Hematopoietic multipotent progenitor cell treated with erythropoietin and hydrocortisone succinate and interleukin-3 and kit ligand, for 4 days (in vitro differentiated cells): ENCODE measurements at places on chromosomes 12 and 14.
A peak's percentile ranks its signal among the peaks of the same experiment; 100 is the strongest.

- DNase-seq = no peak
These were observed 5.4 kb downstream of the VWF start for GRCh38 chr12:6118891-6119568.

GRCh38 chr12:64452559-64453329, 824 bp downstream of the TBK1 start:
- peak; percentile 70 for DNase-seq

DNA sequence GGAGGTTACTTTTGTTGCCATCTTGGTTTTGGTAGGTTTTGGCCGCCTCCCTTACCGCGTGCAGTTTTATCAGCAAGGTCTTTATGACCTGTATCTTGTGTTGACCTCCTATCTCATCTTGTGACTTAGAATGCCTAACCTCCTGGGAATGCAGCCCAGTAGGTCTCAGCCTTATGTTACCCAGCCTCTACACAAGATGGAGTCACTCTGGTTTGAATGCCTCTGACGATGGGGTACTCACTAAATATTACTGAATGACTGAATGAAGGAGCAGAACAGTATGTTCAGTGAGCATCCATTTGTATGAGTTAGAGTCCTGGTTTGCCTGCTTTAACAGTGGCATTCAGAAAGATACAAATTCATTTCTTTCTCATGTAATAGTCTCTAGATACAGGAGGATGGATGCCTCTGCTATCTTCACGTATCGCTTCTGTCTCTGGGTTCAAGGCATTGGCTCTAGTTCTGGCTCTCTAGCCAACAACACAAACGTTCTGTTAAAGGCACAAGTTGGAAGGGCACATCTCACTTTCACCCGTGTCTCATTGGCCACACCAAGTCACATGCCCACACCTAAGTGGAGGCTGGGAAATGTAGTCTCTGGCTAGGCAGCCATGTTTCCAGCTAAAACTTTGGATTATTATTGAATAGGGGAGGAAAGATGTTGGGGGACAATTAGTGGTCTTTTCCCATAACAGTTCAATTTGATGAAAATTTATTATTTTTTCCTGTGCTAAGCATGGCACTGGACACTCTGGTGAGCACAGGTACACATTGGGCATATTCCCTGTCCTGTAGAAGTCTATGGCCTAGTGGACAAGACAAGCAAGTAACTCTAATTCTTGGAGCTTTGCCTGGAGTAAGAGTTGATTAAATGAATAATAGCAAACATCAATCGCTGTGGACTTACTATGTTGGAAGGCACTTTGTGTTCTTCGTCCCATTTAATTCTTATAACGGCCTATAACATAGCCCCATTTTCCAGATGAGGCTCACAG, 75.2 kb upstream of the RPH3A start:
- DNase-seq = peak; percentile 29

- DNase-seq = peak; percentile 13
These were observed 290.2 kb downstream of the PRKD1 start for GRCh38 chr14:29637411-29637810.

DNA sequence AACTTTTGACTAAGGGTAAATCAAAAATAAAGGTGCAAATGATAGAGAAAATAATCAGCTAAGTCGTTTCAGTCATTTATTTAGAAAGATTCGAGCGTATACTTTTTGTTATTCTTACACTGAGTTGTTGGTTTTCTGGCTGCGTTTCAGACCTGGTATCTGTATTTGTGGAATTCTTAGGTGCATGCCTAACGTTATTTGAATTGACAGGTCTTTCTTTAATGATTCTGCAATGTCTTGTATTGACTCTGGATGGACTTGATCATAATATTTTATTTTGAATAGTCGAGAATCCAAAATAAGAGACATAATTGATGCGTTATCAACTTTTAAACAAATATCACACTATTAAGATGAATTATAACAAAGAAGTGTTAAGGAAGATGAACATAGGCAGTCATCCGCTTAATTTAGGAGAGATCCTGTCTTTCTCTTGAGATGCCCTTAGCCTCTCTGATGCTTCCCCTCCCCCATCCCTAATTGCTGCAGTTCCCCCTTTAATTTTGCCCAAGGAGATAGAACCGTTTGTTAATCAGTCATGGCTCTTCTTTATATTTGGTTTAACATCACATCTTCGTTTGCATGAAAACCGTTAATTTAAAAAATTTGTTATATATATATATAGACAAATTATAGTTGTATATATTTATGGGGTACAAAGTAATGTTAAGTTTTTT, 1.8 kb downstream of the ALX1 start:
- DNase-seq = no peak

GRCh38 chr12:55829967-55830600, 697 bp upstream of the DNAJC14 start:
- DNase-seq = peak; percentile 62

DNA sequence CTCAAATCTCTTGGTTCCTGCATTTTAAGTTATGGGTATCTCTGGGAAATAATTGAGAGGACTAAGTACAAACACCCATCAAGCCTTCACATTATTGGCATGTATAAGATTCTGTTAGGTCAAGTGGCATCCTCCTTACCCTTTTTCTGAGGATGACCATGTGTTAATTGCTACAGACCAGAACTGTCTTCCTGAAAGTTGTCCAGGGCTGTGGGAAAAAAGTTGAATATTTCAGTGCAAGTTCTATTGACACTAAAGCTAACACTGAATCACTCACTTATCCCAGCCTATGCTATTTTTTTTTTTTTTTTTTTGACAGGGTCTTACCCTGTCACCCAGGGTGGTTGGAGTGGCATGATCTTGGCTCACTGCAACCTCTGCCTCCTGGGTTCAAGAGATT, 130.1 kb upstream of the HIF1A start:
- DNase-seq = no peak

DNA sequence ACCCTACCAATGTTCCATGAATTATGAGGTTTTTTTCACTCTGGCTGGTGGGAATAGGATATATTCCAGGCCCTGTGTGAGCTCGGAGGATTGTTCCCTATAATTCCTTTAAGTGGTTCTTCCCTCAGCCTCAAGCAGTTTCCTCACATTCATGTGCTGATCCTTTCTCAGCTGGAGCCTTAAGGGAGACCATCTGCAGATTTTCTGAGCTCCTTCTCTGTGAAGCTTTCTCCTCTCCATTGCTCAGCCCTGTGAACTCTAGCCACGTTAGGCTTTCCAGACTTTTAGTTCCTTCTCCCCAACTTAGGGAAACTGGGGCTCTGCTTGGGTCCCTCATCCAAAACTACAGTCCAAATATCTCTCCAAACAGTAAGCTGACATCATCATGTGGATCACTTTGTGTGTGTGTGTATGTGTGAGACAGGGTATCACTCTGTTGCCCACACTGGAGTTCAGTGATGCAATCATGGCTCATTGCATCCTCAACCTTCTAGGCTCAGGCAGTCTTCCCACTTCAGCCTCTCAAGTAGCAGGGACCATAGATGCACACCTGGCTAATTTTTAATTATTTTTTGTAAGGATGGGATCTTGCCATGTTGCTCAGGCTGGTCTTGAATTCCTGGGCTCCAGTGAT, 219.5 kb upstream of the OTX2 start:
- DNase-seq = no peak

GRCh38 chr12:92384571-92384970, 238.9 kb upstream of the BTG1 start:
- DNase-seq = no peak

DNA sequence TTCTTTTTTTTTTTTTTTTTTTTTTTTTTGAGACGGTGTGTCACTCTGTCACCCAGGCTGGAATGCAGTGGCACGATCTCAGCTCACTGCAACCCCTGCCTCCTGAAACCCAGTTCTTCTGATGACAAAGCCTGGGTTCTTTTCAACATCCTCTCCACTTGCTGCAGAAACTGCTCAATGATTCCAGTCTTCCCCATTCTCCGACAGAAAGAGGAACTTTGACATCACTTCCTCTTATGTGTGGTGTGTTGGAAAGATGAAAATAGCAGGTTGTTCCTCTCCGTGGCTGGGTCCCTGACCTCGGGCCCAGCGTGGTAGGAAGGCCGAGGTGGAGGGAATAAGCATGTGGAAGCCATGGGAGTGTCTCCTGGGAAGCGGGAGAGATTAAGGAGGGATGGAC, 198.4 kb downstream of the PHETA1 start:
- DNase-seq = peak; percentile 85

DNA sequence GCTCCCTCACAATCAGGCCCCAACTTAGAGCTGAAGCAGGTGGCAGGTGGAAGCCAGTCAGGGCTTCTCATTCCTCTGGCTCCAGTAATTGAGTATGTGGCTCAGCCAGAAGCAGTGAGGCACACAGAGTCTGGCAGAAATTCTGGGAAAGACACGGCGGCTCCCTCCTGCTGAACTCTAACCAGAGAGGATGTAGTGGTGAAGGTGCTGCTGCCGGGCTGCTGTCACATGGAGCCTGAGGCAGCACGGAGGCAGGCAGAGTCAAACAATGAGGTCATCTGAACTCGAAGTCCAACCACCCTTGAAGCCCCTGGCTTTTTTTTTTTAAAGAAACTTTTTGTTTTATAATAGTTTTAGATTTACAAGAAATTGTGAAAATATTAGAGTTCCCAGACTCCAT, 33.4 kb upstream of the SMOC1 start:
- DNase-seq = no peak

DNA sequence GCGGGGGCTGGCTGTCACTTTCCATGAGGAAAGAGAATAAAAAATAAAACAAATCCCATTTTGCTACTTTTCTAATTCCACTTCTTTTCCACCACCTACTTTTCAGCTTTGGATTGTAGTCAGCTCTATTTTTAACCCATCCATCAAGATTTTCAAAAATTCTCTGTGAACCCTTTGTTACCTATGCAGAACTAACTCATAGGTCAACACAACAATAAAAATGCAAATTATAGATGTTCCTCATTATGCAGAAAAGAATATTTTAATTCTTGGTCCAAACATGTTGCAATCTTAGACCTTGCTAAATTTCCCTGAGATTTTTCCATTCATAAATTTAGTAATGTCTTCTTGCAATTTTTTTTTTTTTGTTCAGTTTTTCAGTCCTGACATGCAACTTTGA, 454.5 kb downstream of the ADAMTS20 start:
- DNase-seq = no peak

- no peak for DNase-seq
These were observed 178.0 kb downstream of the RPAP3 start for GRCh38 chr12:47527816-47528215.

GRCh38 chr14:81529391-81529790, 4.3 kb downstream of the SEL1L start:
- no peak for DNase-seq

DNA sequence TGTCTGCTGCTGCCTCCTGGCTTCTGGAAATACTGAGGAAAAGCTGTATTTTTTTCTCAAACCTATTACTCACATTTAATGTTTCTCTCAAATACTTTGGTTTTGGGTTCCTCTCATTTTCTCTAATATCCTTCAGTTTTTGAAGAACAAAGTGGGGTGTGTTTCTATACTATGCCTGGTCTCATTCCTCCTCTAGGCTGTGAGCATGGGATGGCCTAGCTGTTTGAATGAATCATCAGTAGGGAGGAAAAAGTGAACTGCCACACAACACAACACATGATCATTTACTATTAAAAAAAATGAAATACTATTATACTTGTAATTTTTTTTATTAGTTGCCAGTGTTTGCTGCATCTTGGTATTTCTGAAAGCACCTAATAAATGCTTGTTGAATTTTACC, 11.3 kb upstream of the SMCO3 start:
- no peak for DNase-seq

DNA sequence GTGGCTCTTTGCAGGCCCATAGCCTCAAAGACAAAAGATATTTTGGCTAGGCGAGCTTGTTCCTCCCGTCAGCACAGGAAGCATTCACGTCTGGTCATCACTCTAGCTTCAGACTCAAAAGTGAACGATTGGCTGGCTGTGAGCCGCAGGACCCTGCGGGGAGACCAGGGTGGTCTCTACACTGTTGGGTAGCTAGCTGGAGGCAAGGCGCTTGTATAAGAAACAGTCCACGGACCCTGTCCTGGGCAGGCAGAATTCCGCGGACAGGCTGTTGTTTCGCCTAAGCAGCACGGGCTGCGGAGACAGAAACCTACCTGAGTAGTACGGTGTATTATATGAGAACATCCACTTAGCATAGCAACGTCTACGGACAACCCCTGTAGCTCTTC, 29.6 kb downstream of the WBP11 start:
- DNase-seq = no peak

- DNase-seq = no peak
These were observed 131.1 kb downstream of the ACSS3 start for GRCh38 chr12:81209012-81209411.

DNA sequence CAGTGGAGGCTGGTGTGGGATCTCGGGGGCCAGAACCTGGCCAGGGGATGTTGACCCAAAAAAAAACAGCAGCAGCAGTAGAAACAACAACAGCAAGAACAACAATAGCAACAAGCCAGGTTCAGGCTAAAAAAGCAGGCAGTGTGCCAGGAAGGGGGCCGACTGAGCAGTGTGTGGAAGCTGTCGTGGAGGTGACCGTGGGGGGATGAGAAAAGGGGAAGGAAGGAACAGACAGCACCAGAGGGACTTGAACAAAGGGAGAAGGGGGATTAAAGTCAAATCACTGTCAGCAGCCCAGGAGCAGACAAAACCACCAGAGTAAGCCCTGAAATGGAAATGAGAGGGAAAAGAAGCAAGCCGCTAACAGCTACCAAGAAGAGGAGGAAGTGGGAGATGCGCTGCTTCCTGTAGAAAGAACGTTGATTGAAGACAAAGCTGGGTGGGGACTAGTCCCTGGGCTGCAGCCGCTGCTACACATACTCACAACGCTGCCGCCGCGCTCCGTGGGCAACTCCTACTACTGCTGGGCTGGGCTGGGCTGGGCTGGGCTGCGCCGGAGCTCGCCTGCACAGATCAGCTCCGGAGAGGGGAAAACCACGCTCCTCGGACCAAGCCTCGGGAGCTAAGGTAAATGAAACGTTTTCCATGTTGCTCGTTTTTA, at the start of gene GNG2:
GNG2 (plus strand) TSS at position 449 of the 661 bp plus-strand sequence. CDS start 90,067 bp downstream, outside the sequence.
- DNase-seq = peak; percentile 94

DNA sequence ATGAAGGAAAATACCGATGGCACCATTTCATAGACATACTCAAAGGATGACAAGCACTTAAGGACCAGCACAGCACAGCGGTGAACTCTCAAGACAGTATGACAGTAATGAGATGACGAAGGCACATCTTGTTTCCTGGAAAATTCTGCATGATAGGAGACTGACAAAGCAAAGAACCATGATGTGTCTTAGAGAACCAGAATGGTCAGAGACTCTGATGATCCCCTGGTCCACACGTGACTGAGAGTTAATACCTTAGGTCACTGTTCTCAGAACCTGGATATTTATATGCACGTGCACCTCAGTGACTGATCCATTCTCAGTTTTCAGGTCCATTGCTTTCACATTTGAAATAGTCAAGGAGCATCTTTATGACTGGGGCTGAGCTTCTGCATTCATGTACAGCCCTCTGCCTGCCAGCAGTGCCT, 35.3 kb downstream of the PROX2 start:
- no peak for DNase-seq

- peak; percentile 74 for DNase-seq
These were observed at the start of gene MANSC1 for GRCh38 chr12:12349711-12350665. MANSC1 (minus strand) TSS chr12:12350242; CDS start chr12:12343314, 6,928 bp downstream.

DNA sequence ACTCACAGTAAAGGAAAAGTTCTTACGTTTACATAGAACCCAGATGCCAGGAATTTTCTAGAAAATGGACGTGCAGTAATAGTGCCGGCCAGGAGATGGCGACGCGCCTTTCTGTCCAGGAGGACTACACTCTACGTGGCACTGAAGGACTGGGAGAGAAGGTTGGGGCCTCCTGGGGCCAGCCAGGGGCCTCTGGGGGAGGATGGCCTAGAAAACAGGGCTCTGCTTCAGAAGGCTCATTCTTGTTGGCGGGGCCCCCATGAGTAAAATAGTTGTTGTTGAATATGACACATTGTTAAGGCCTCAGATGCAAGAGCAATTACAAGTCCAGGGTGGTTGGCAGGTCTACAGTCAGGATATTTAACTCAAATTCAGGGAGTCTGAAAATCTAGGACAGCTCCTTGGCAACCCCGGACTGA, 120.1 kb upstream of the MAX start:
- DNase-seq = peak; percentile 75
